ENCODE measurements at places on chromosomes 1 and 21.

- no peak for DNase-seq
These were observed 41.7 kb downstream of the SYT6 start for GRCh38 chr1:114111731-114112641.

- no peak for DNase-seq
These were observed 64.8 kb upstream of the IPO9 start for GRCh38 chr1:201764166-201764565.

DNA sequence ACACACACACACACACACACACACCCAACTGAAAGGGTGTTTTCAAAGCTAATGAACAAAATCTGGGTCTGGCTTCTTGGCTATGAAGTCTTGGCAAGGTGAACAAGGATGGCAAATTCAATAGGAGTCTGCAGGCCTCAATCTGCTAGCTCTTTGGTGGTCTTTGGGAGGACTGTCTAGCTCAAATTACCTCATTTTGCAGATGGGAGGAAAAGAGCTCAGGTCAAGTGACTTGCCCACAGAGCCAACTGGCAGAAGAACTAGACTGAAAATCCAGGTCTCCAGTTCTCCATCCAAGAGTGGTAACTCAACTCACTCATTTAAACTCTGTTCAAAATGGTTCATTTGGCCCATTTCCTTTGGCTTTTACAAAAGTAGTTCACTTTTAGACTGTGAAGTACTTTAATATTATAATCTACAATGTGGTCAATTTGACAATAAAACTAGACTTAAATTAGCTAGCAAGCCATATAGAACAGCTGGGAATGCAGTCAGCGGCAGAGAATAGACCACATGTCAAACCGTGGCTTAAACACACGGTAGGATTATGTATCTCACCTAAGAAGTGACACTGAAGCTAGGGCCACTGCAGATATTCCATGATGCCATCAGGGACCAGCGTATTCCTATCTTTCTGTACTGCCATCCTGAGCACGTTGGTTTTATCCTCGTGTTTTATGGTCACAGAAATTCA lies 112.9 kb downstream of the APP start:
- no peak for DNase-seq

GRCh38 chr1:68218490-68218889 lies 13.8 kb downstream of the WLS start:
- no peak for DNase-seq
